ENCODE measurements at places on chromosomes 1 and 21.

DNA sequence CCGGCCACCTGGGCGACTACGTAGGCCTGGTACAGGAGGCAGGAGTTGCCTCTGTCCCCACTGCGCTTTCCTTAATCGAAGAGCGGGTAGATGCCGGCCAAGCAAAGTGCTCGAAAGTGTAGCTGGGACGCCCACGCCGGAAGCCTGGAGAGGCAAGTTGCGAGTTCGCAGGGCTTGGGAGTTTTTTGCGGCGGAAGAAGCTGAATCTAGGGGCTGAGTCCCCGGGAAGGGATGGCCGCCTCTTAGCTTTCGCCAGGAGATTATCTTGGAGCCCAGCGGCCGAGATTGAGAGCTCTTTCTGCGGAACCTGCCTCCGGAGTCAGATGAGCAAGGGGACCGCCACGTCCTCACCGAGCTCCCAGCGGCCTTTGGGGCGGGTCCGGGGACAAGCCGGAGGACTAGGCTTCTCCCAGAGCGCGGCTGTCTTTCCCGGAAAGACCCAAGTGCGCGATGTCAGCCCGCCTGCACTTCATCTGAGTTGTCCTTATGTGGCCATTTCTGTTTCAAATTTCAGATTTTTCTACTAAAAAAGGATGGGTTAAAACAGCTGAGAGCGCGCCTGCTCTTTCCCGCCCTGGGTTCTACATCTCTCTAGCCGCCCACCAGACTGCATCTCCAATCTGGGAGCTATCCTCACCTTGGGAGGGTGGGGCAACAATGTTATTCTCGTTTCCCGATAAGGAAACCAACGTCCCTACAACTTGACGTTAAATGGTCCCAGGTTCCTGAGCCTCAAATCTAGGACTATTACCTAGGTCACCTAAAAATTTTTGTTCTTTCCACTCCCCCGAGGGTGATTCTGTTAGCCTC lies 12.4 kb upstream of the TBX15 start:
- no peak for DNase-seq

GRCh38 chr1:227779685-227780084 lies 35.8 kb upstream of the PRSS38 start:
- no peak for DNase-seq

DNA sequence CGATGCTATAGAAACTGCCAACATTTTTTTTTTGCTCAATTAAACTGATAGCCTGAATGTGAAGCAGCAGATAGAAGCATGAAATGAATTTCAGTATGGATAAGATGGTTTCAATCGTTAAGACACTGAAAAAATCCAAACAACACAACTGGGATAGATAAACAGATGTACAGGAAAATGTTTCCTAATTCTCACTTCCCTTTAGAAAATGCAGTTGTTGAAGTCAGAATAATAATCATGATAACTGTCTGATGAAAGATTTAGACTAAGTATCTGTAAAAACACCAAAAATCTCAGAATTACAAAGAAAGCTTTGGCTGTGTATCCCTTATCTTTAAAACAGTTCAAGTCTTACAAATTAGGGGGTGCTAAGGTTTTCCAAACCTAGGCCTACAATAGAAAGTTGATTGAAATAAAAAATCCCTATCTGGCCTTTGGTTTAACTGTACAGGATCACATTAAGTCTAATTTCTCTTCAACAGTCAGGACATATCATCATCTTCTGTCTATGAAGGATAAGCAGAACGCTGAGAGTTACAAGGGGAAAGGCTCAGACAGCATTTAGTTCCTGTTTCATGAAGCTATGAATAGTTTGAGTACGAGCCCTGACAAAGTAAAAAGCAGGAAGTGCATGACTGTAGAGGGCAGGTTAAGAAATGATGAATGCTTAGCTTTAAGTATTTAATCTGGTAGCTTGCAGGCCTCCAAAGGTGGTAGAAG lies 203.2 kb downstream of the APP start:
- no peak for DNase-seq

DNA sequence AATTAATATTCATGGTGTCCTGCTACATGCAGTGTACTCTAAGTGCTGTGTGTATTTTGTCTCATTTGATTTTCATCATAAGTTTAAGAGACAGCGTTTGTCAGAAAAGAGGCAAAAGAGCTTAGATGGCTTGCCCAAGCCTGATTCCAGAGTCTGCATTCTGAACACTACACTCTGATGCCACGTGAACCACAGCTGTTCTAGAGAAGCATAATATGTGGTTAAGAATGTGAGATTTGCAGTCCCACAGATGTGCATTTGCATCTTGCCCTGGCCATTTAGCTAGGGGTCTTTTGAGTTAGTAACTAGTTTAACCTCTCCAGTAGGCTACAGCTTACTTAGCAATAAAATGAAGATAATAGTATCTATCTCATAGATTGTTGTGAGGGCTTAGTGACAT lies 9.2 kb upstream of the GADD45A start:
- no peak for DNase-seq

DNA sequence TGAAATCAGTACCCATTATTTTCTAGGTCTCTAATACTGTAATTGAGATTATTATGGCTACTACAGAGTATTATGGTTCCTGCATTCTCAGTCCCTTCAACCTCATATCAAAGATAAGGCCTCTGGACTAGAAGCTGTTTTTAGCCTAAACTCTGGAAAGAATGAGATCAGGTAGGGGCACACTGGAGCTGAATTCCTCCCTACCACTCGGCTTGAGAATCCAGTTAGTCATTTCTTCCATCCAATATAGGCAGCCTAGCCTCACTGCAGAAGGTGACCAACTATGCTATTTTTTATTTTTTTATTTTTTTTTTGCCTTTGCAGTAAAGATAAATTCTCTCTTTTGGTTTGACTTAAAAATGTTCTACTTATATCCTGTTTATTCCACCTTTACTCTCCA lies 8.0 kb upstream of the HAX1 start:
- DNase-seq: no peak
